ENCODE measurements at places on chromosomes 6 and 20. TPM values are rescaled to one million over a fixed set of nuclear protein-coding genes. Genes with fewer than 3 reads are reported as not detected.
A peak's percentile ranks its signal among the peaks of the same experiment; 100 is the strongest.

DNA sequence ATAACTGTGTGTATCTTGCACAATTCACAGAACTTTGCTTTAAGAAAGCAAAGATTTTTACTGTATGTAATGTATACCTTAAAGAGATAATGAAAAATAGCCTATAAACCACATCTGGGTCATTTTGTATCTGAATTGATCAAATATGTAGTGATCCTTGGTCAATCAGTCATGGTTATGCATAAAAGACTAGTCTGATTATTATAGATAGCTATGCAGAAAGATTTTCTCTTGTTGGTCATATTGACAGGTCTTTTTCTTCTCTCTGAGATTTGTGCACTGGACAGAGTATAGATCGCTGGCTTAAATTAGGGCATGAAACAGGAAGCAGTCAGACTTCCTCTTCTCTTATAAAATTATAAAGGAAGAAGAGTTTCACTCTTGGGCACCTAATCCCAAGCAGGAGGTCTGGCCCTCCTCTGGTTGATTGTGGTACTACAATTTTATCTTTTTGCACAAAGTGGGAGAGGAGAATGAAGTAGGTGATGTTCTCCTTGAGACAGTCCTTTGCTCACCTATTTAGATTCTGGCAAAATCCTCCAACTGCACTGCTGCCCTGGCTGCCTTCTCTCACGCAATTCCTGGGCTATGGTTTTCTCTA is 380.9 kb upstream of the RGS17 start:
- no peak overlapping the region for H3K4me3 ChIP-seq
- no peaks in the 10 kb centered on the region for H3K27me3 ChIP-seq
- H3K27ac ChIP-seq, result no peak overlapping the region
- H3K4me1 ChIP-seq, result no peaks in the 10 kb centered on the region

- H3K36me3 ChIP-seq, result no peaks in the 10 kb centered on the region
- H3K27me3 ChIP-seq, result no peaks in the 10 kb centered on the region
- H3K4me1 ChIP-seq, result no peaks in the 10 kb centered on the region
- no peak overlapping the region for H3K4me3 ChIP-seq
Measured at GRCh38 chr20:6420336-6420735, 297.5 kb upstream of the FERMT1 start.

DNA sequence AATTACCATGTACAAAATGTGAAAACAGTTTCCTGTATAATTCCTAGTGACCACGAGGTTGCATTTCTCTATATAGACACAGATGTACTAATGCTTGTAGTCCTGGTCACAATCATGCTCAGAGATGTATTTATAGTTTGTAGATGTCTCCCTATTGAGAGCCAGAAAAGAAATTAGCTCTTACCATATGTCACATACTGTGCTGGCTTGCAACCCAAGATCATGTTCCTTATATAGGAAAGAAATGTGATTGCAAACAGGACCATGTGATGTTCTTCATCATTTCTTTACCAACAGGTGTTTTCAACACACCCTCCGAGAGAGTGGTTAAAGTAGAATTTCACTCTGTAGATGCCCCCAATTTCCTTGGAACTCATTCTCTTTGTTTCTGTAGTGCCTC is 369.4 kb downstream of the CBLN4 start:
- H3K4me1 ChIP-seq, result no peaks in the 10 kb centered on the region
- no peaks in the 10 kb centered on the region for H3K27me3 ChIP-seq
- DNase-seq, result no peak
- no peak overlapping the region for H3K4me3 ChIP-seq
- no peaks in the 10 kb centered on the region for H3K36me3 ChIP-seq

GRCh38 chr6:70507161-70507560 is 59.6 kb upstream of the SDHAF4 start:
- H3K27ac ChIP-seq, result no peak overlapping the region
- no peaks in the 10 kb centered on the region for H3K4me1 ChIP-seq
- peaks cover 34% of the 10 kb centered on the region for H3K36me3 ChIP-seq

DNA sequence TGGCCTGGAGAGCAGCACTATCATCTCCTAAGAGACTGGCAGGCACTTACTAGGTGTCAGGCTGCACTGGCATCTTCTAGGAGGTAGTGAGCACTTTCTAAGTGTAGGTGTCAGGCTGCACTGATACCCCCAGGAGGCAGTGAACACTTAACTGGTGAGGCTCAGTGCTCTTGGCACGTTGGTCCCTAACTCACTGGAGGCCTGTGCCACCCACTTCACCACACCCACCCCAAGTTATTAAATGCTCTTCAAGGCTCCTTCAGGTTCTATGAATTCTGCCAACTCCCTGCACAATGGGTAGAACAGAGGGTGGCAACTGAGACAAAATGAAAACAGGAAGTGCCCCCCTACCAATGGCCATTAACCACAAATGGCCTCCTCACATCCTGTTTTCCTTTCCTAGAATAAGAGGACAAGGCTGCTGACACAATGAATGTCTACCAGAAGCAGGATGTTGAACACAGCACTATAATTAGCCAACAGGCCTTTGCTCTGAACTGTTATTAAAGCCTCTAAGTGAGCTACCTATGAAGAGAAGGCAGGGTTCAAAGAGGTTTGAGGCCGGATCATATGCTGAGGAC is 29.4 kb downstream of the NCOA5 start:
- DNase-seq, result no peak
- peaks cover 10% of the 10 kb centered on the region for H3K4me1 ChIP-seq
- H3K27ac ChIP-seq, result no peak overlapping the region
- H3K27me3 ChIP-seq, result no peaks in the 10 kb centered on the region
- H3K36me3 ChIP-seq, result peaks cover 56% of the 10 kb centered on the region

DNA sequence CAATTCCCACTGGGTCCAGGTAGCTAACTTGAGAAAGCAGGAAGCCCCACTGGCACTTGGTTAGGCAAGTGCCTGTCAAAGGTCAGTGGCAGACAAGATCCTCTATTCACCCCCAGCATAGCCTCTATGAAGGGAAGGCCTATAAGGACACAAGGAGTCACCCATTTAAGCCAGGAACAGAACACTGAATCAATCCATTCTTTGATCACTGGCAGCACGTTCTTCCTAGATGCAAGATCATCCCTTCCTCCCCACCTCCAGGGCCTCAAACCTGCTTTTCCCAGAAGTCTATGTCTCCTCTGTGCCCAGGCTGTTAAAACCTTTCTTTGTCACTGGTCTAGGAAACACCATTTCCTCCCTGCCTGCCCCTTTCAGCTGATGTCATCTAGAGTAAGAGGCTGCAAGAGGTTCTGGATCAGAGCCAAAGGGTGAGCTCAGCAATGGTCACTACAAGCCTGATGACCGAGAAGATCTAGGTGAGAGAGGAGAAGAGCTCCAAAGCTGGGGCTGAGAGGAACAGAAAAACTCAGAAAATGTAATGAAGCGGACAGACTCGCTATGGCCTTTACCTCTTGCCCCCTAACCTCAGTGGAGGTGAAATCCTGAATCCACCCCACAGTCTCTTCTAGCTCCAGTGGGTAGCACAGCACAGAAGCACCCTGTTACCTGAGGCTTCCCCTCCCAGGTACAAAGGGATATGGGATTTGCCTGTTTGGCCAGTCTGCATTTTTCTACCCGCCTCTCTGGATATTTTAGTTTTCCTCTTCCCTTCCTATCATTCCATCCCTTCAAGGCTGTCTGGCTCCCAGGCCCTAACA is 1.8 kb downstream of the GTPBP2 start:
- H3K27me3 ChIP-seq, result no peaks in the 10 kb centered on the region
- H3K4me1 ChIP-seq, result peaks cover 5% of the 10 kb centered on the region
- H3K36me3 ChIP-seq, result peaks cover 37% of the 10 kb centered on the region
- peak overlapping the region; percentile 24 for H3K4me3 ChIP-seq

GRCh38 chr20:23484081-23484480 is 6.8 kb upstream of the CST8 start:
- no peaks in the 10 kb centered on the region for H3K36me3 ChIP-seq
- H3K4me3 ChIP-seq, result no peak overlapping the region
- no peak for DNase-seq
- H3K4me1 ChIP-seq, result no peaks in the 10 kb centered on the region
- no peak overlapping the region for H3K27ac ChIP-seq
- no peaks in the 10 kb centered on the region for H3K27me3 ChIP-seq

DNA sequence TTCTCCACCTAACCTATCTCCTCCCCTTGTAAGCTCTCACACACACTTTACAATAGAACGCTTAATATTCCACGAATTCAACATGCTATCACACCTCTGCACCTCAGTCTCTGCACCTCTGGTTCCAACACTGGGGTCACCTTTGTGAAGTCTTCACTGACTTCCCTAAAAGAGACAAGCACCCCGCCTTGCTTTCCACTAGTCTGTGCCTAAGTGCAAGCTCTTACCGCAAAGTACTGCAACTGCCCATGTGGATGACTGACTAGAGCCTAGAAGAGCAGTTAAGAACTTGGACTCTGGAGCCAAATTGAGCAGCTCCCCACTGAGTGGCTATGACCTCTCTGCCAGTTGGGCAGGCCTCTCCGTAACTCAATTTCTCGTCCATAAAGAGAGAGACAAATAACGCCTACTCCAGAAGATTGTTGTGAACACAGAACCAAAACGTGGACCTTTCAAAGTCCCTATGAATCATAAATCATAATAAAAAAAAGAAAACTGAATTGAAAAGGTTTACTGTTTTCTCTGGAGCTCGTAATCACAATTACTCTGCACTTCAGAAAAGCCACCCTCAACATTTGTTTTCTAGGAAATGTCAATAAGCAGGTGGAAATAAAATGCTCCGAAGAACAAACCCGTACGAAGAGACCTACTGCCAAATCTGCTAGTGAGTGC is 1.2 kb downstream of the IFNGR1 start:
- peak overlapping the region; percentile 94 for H3K4me3 ChIP-seq
- no peak for DNase-seq
- H3K27ac ChIP-seq, result peak overlapping the region; percentile 16
- H3K36me3 ChIP-seq, result peaks cover 3% of the 10 kb centered on the region

DNA sequence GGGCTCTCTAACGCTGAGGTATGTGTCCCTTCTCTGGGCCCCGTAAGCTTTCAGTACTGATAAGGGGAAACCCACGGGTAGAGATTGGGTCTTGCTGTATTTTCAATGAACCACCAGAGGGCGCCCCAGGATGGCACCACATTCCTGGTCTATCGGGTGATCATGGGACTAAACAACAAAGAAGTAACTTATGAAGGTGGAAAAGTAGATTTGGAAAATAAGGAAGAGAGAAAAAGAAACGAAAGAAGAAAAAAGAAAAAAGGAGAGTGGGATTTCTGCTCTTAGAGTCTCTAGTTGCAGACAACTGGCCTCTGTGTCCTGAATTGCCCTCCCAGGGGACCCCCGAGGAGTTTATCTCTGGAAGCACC is 93.8 kb downstream of the GMPR start:
- H3K36me3 ChIP-seq, result peaks cover 1% of the 10 kb centered on the region
- DNase-seq, result peak; percentile 81
- H3K27ac ChIP-seq, result peak overlapping the region; percentile 75
- H3K4me1 ChIP-seq, result peaks cover 46% of the 10 kb centered on the region
- no peaks in the 10 kb centered on the region for H3K27me3 ChIP-seq
- no peak overlapping the region for H3K4me3 ChIP-seq

GRCh38 chr6:87916446-87916845 is 131.2 kb upstream of the SPACA1 start:
- H3K4me3 ChIP-seq, result no peak overlapping the region
- no peaks in the 10 kb centered on the region for H3K4me1 ChIP-seq
- no peaks in the 10 kb centered on the region for H3K36me3 ChIP-seq
- no peak overlapping the region for H3K27ac ChIP-seq

- no peaks in the 10 kb centered on the region for H3K27me3 ChIP-seq
- H3K36me3 ChIP-seq, result peaks cover 13% of the 10 kb centered on the region
- no peak overlapping the region for H3K4me3 ChIP-seq
- peak overlapping the region; percentile 75 for H3K27ac ChIP-seq
- peaks cover 48% of the 10 kb centered on the region for H3K4me1 ChIP-seq
Measured at GRCh38 chr6:11196511-11197174, 35.8 kb downstream of the NEDD9 start.

- DNase-seq, result peak; percentile 70
- H3K36me3 ChIP-seq, result no peaks in the 10 kb centered on the region
- H3K4me3 ChIP-seq, result peak overlapping the region; percentile 84
- peak overlapping the region; percentile 97 for H3K27ac ChIP-seq
- peaks cover 15% of the 10 kb centered on the region for H3K27me3 ChIP-seq
Measured at GRCh38 chr6:3230900-3231246, 3.4 kb upstream of the TUBB2B start.

DNA sequence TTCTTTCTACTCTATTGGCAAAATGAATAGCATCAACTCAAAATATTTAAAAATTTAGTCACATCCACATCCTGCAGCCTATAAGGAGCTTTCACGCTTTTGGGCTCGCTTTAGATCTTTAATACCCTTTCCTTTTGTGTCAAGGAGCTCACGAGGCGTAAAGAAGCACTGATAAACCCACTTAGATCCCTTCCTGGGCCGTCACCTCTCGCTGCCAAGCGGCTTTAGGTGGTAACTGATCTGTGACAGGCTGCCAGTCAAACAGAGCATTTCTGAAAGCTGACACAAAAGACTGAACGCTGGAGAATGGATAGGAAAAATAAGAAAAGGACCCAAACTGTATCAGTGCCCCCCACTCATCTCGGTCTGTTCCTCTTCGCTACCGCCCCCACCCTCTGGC is 385.7 kb upstream of the MMS22L start:
- no peaks in the 10 kb centered on the region for H3K36me3 ChIP-seq
- H3K27me3 ChIP-seq, result no peaks in the 10 kb centered on the region
- H3K27ac ChIP-seq, result no peak overlapping the region
- no peaks in the 10 kb centered on the region for H3K4me1 ChIP-seq
- no peak overlapping the region for H3K4me3 ChIP-seq
- no peak for DNase-seq

- H3K27ac ChIP-seq, result peak overlapping the region; percentile 98
- DNase-seq, result no peak
- no peaks in the 10 kb centered on the region for H3K27me3 ChIP-seq
- H3K4me1 ChIP-seq, result peaks cover 5% of the 10 kb centered on the region
Measured at GRCh38 chr6:22323848-22324247, 27.0 kb upstream of the PRL start.

- H3K36me3 ChIP-seq, result no peaks in the 10 kb centered on the region
- H3K4me3 ChIP-seq, result no peak overlapping the region
- H3K27me3 ChIP-seq, result no peaks in the 10 kb centered on the region
- no peak for DNase-seq
- H3K27ac ChIP-seq, result no peak overlapping the region
Measured at GRCh38 chr20:48273843-48274242, 488.6 kb upstream of the SULF2 start.

DNA sequence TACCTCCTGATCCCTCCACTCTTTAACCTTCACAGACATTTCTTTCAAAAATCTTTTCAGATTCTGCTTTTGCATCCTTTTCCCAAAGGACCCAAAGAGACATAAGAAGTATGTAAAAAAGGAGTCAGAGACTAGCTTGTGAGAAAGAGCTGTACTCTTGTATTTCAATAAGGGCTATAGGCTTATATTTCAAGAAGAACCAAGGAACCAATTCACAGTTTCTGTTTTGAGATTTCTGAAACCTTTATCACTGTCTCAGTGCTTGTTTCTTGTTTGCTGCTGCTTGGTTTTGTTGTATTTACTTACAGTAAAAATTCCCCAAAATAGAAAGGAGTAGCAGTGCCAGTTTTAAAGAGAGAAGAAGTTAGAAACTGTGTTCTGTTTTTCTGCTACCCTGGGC is 461.6 kb upstream of the ID4 start:
- H3K4me1 ChIP-seq, result no peaks in the 10 kb centered on the region
- no peaks in the 10 kb centered on the region for H3K27me3 ChIP-seq
- no peak overlapping the region for H3K27ac ChIP-seq
- DNase-seq, result no peak

GRCh38 chr6:17780061-17780460 is 73.3 kb upstream of the NUP153 start:
- H3K4me3 ChIP-seq, result no peak overlapping the region
- no peak for DNase-seq
- no peaks in the 10 kb centered on the region for H3K27me3 ChIP-seq

Gene GFRA4
- not detected for polyA plus RNA-seq

Gene HEY2
- not detected for polyA plus RNA-seq

Gene TENT5A
- polyA plus RNA-seq, result 5.0 TPM

Gene NQO2
- 22.5 TPM for polyA plus RNA-seq

Gene PGC
- not detected for polyA plus RNA-seq

Gene RIPOR3
- polyA plus RNA-seq, result 1.2 TPM

Gene ZNF831
- polyA plus RNA-seq, result not detected

Gene EEF1A2
- 9.2 TPM for polyA plus RNA-seq

Gene DXO
- 27.1 TPM for polyA plus RNA-seq

All from SK-N-SH (cell line).